ENCODE measurements at places on chromosomes 4 and X.

DNA sequence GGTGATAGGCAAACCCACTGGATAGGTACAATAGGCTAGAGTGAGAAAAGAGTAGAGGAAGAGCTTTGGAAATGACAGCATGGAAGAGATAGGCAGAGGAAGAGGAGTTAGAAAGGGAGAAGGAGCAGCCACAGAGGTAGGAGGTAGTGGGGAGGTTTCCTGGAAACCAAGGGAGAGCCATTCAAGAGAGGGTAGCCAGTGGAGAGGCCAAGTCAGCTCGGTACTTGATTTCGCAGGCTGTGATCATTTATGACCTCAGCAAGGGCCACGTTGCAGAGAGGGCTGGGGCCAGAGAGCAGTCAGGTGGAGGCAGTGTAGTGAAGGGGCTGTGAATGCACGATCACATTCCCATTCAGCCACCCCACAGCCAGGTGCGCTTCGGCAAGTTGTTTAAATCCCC is 76.0 kb downstream of the TMEM131L start:
- DNase-seq = no peak

- DNase-seq = no peak
These were observed 71.6 kb downstream of the MCUB start for GRCh38 chr4:109631532-109632108.

DNA sequence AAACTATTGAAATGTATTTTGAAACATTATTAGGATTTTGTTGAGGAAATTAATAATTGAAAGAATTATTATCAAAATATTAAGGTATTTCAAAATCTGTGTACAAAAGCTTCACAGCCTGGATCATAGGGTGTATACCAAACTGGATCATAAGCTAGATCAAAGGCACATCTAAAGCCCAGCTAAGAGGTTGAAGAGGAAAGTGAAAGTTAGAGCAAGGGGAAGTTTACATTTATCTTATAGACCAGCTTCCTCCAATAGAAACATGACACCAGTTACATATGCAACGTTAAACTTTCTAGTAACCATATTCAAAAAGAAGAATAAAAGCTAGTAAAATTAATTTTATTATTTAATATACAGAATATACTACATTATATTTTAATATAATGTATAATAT is 227.2 kb upstream of the BMP3 start:
- DNase-seq = no peak

DNA sequence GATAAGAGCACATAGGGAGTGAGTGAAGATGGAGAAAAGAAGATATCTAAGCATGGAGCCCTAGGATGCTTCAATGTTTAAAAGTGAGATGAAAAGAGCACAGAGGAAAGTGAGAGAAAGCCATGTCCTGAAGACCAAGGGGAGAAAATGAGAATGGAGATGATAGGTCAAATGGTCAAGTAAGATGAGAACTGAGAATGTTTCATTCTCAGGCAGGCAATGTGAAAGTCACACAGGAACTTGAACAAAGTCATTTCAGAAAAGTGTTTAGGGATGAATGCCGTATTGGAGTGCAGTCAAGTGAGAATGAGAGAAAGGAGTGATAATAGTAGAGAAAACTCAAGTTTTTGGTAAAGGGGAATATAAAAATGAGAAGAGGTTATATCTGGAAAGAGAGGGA is 148.7 kb upstream of the PTCHD1 start:
- no peak for DNase-seq

GRCh38 chr4:5398056-5398455 is 310.3 kb downstream of the EVC2 start:
- no peak for DNase-seq

- DNase-seq = no peak
These were observed 63.7 kb upstream of the PDLIM3 start for GRCh38 chr4:185598846-185599552.

DNA sequence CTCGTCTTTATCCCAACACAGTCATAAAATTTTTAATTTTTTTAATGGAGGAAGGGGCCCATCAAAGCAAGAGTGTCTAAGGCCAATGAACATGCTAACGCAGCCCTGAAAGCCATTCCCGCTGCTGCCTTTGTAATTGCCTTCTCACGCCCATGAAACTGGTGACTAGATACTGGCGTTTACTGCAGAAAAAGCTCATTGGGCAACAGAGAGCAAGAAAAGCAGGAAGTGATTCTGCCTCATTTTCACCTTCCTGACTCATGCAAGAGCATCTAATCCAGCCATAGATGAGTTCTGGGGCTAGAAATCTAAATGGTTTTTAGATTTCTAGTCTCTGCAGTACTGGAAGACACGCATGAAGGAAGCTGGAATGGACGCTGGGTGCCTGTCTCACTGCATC is 72.5 kb downstream of the ANXA3 start:
- DNase-seq = no peak

DNA sequence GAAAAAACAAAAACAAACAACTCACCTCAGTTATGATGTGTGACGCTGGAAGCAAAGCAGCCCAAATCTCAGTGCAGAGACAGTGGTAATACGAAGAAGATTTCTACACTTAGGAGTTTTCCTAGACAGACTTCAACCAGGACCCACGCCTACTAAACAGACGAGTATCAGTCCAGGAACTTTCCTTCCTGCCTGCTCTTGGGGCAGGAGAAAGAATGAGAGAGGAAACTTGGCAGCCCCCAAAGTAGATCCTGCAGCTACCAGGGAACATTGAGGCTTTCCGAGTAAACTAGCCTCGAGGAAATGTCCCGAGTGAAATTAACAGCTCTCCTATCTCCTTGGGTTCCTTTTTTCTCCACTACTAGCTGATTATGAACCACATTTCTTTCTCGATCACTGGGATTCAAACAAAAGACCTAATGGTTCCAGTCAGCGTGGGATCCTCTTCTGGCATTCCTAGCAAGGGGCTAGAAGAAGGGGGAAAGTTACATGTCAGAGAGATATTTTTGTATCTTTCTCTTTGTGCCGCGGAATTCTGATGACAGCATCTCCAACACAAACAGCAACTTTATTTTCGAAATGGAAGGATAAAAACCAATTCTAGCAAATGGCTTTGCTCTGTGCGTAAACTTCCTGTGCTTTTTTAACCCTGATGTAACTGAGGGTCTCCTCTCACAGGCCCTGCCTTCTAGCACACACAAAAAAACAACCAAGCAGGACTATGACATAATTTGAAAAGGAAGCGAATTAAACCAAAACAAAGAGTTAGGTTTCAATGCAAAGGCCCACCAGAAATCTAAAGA is 53.2 kb downstream of the PPM1K start:
- no peak for DNase-seq

DNA sequence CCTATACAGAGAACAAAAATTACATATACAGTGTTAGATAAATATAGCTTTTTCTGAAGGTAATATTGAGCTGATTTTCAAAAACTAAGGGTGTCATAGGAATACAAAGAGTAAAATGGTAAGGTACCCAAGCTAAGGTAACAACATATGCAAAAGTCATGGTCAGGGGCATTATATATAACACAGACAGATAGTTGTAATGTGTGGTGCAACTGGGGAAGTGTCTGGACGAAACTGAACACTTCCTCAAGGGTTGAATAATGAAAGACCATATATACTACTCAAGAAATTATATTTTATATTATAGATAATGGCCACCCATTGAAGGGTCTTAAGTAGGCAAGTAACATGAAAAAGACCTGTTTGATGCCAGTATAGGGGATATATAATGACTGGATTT is 262.1 kb upstream of the CXXC4 start:
- no peak for DNase-seq

GRCh38 chr4:176611381-176611780 is 181.3 kb downstream of the VEGFC start:
- no peak for DNase-seq

DNA sequence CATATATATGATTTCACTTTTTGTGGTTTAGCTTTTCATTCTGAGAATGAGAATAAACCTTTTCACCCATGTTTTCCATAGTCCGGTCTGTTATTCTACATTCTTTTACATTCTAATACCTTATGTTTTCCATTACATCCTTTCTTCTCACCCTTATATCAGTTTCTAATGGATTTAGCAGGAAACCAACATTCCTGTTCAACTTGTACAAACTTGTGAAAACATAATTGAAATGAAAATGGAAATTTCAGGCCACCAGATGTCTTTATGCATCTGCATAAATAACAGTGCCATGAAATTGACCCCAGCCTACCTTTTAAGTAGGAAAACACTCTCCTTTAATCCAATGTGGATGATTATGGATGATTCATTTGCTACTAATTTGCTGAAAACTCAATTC is 494.8 kb upstream of the ZFP42 start:
- DNase-seq = no peak

- DNase-seq = no peak
These were observed 52.0 kb upstream of the UGT2B7 start for GRCh38 chr4:69044247-69044646.

GRCh38 chr4:87209696-87210095 is 10.7 kb downstream of the KLHL8 start:
- no peak for DNase-seq

- DNase-seq = no peak
These were observed 28.0 kb upstream of the AMBN start for GRCh38 chr4:70564033-70564432.

All from CD4-positive, alpha-beta T cell treated with Interleukin-6 at 100 ng/mL for 8 hours (primary cell).